Ureter (tissue), 1 donor: ENCODE measurements at places on chromosomes 16 and 17. TPM values are rescaled to one million over a fixed set of nuclear protein-coding genes. Genes with fewer than 3 reads are reported as not detected.

TMEM114 gene
- not detected for total RNA-seq

RASL10B gene
- 2.7 TPM for total RNA-seq

CREBBP gene
- 104 TPM for total RNA-seq

FOXO3B gene
- total RNA-seq: 3.6 TPM

CA5A gene
- total RNA-seq: not detected

ANKRD40CL gene
- total RNA-seq: not detected

SLC13A2 gene
- 0.62 TPM for total RNA-seq

CHD9NB gene
- 2.2 TPM for total RNA-seq

RNF157 gene
- total RNA-seq: 4.3 TPM

TGFB1I1 gene
- total RNA-seq: 97.0 TPM

SHCBP1 gene
- 0.99 TPM for total RNA-seq

SYNGR3 gene
- total RNA-seq: 0.86 TPM

PDILT gene
- not detected for total RNA-seq

GCGR gene
- total RNA-seq: not detected

KRTAP4-4 gene
- total RNA-seq: not detected

INCA1 gene
- 1.1 TPM for total RNA-seq

C17orf67 gene
- 3.2 TPM for total RNA-seq
